Renal cortical epithelial cell (primary cell): ENCODE measurements at places on chromosomes 11 and 22. TPM values are rescaled to one million over a fixed set of nuclear protein-coding genes. Genes with fewer than 3 reads are reported as not detected.

Gene RTN4RL2
- total RNA-seq: 0.05 TPM in 1 of 2 replicates, not detected in the other

Gene SLC25A18
- 0.20 and 0.87 TPM in 2 replicates for total RNA-seq

Gene MS4A6E
- total RNA-seq: not detected in 2 replicates

Gene MFNG
- total RNA-seq: 1.1 and 2.6 TPM in 2 replicates

Gene APOL5
- not detected in 2 replicates for total RNA-seq

Gene TRIM21
- total RNA-seq: 26.5 and 36.5 TPM in 2 replicates

Gene HSCB
- 14.8 and 24.1 TPM in 2 replicates for total RNA-seq
